ENCODE measurements at places on chromosomes 3 and 15.

DNA sequence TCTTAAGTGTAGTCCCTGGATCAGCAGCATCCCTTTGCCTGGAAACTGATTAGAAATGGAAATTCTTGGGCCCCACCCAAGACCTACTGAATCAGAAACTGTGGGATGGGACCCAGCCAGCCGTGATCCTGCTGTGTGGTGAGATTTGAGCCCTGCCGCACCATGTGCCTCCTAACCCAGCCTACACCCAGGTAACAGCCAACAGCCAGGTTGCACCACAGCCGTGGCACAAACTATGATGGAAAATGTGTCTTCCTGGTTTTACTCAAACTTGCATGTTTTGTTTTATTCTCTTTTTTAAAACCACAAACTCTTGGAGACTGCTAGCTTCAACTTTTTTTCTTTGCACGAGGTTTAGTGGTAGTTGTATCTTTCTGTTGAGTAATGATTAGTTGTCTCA lies 2.6 kb downstream of the LIMD1 start:
- H3K36me3 ChIP-seq: peaks cover 42% of the 10 kb centered on the region
- H3K4me1 ChIP-seq: peaks cover 52% of the 10 kb centered on the region
- peak overlapping the region; percentile 75 for H3K4me3 ChIP-seq
- no peaks in the 10 kb centered on the region for H3K27me3 ChIP-seq

- DNase-seq: no peak
- no peak overlapping the region for H3K4me3 ChIP-seq
- H3K4me1 ChIP-seq: no peaks in the 10 kb centered on the region
- H3K36me3 ChIP-seq: no peaks in the 10 kb centered on the region
- peaks cover 93% of the 10 kb centered on the region for H3K27me3 ChIP-seq
These were observed 417.2 kb downstream of the ERC2 start for GRCh38 chr3:56051052-56051451.

DNA sequence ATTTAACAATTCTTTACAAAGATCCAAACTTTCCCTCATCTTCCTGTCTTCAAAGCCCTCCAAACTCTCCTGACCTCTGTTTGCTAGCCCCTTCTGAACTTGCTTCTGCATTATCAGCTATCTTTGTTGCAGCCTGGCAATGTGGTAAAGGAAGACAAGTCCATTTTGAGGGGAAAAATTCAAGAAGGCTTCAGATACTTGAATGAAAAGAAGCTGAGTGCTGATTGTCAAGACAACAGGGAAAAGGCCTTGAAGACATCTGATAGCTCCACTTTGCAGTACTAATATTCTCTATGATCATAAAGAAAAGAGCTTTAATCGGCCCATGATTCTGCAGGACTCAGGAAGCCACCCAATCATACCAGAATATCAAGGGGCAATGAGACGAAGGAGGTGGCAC lies 91.8 kb downstream of the LMLN start:
- DNase-seq: no peak
- peaks cover 30% of the 10 kb centered on the region for H3K27me3 ChIP-seq
- H3K36me3 ChIP-seq: no peaks in the 10 kb centered on the region
- H3K4me3 ChIP-seq: no peak overlapping the region

GRCh38 chr3:10157031-10157430 lies 7.7 kb upstream of the IRAK2 start:
- DNase-seq: no peak
- no peaks in the 10 kb centered on the region for H3K27me3 ChIP-seq
- no peak overlapping the region for H3K4me3 ChIP-seq
- no peaks in the 10 kb centered on the region for H3K4me1 ChIP-seq

DNA sequence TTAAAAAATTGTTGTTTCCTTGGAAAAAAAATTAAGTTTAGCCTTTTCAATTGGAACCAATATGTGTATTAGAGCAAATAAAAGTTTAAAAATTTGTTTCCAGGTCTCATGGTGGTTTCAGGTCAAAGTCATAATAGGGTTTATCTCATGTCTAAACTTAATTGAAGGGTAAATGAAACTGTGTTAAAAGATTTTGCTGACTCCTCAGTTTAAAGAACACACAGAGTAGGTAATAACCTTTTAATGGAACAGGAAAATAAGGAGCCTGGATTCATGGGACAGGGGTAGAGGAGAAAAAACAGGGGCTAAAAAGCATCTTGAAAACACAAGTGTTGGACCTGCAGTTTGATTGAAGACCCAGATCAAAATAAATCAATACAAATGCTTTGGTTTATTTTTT lies 190.6 kb downstream of the MFSD1 start:
- no peak for DNase-seq
- H3K36me3 ChIP-seq: no peaks in the 10 kb centered on the region
- H3K4me1 ChIP-seq: peaks cover 8% of the 10 kb centered on the region
- H3K4me3 ChIP-seq: no peak overlapping the region

GRCh38 chr3:123757281-123757940 lies 126.7 kb downstream of the MYLK start:
- peak overlapping the region; percentile 46 for H3K27ac ChIP-seq
- no peaks in the 10 kb centered on the region for H3K36me3 ChIP-seq
- H3K4me1 ChIP-seq: peaks cover 56% of the 10 kb centered on the region
- peak; percentile 60 for DNase-seq
- H3K4me3 ChIP-seq: peak overlapping the region; percentile 48

DNA sequence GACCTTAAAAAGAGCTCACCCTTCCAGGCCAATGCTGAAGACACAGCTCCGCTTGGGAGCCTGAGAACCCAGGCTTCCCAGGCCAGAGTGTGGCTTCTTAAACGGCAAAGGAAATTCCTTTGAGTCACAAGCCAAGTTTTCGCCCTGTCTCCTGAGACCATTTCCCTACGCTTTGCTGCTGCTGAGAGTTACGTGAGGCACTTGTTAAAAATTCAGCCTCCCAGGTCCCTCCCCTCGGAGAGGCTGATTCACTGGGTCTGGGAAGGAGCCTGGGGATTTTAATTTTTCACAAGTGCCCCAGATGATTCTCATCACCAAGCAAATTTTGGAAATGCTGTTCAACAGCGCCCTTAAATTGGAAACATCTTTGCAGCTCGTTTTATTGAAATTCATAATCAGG lies 25.5 kb downstream of the RLBP1 start:
- peaks cover 23% of the 10 kb centered on the region for H3K4me1 ChIP-seq
- H3K27me3 ChIP-seq: no peaks in the 10 kb centered on the region
- H3K36me3 ChIP-seq: peaks cover 65% of the 10 kb centered on the region

DNA sequence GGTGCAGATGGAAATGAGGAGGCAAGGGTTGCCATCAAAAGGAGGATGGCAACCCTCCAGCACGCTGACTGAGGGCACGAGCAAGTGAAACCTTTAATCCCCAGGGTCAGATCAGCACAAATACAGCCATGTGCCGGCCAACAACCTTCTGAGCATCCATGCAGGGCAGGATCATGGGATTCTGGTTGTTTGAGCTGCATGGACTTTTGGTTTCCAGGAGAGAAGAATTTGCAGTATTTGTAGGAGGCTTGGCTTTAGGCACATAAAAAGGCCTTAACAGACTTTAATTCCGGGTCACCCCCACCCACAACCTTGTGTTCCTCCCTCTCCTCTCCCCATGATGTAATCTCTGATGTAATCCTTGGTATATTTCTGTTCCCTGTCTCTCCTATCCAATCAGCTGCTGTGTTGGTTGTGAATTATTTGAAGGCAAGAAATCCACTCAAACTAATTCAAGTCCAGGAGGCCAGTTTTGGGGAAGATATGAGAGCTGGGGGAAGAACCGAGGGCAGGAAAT lies 254.3 kb downstream of the SHQ1 start:
- peaks cover 18% of the 10 kb centered on the region for H3K27me3 ChIP-seq
- DNase-seq: no peak
- no peak overlapping the region for H3K4me3 ChIP-seq
- H3K27ac ChIP-seq: no peak overlapping the region

DNA sequence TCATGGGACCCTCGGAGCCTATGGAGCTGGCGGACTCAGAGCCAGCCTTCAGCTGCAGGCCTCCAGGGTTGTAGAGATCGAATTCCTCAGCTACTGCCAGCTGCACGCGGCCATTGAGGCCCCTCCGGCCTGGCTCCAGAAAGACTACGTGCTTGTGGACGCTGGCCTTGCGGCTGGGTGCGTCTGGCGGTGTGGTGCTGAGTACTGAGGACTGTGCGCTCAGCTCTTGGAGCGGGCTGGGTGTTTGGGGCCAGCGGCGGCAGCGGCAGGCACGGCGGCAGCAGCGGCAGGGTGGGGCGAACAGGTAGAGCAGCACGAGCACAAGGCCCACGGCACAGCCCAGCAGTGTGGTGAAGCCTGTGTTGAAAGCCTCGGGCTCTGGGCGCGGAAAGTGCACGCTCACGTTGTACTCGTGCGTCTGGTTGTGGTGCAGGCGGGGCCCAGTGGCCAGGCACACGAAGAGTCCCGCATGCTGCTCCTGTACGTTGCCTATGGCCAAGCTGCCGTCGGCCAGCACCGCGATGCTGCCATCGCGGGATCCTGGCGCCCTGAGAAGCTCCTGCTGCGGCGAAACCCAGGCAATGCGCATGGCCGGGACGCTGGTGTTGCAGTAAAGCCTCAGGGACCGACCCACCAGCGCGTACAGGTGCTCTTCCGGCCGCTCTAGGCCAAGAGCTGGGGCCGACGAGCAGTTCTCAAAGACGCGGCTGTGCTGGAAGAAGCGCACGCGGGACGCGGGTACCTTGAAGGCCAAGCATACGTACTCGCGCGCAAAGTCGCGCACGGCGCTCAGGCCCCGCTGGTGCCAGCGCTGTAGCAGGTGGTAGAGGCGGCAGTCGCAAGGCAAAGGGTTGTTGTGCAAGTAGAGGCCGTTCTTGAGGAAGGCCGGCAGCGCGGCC lies 1.3 kb downstream of the AMIGO3 start:
- H3K4me1 ChIP-seq: peaks cover 10% of the 10 kb centered on the region
- H3K4me3 ChIP-seq: peak overlapping the region; percentile 46
- H3K36me3 ChIP-seq: peaks cover 73% of the 10 kb centered on the region
- DNase-seq: no peak

- H3K27ac ChIP-seq: no peak overlapping the region
- no peaks in the 10 kb centered on the region for H3K4me1 ChIP-seq
- H3K4me3 ChIP-seq: no peak overlapping the region
- H3K27me3 ChIP-seq: no peaks in the 10 kb centered on the region
These were observed 81.1 kb downstream of the NUP210 start for GRCh38 chr3:13338996-13339395.

GRCh38 chr15:71219645-71220044 lies 104.4 kb downstream of the THSD4 start:
- no peak for DNase-seq
- H3K27me3 ChIP-seq: no peaks in the 10 kb centered on the region
- H3K36me3 ChIP-seq: no peaks in the 10 kb centered on the region
- H3K4me1 ChIP-seq: no peaks in the 10 kb centered on the region

DNA sequence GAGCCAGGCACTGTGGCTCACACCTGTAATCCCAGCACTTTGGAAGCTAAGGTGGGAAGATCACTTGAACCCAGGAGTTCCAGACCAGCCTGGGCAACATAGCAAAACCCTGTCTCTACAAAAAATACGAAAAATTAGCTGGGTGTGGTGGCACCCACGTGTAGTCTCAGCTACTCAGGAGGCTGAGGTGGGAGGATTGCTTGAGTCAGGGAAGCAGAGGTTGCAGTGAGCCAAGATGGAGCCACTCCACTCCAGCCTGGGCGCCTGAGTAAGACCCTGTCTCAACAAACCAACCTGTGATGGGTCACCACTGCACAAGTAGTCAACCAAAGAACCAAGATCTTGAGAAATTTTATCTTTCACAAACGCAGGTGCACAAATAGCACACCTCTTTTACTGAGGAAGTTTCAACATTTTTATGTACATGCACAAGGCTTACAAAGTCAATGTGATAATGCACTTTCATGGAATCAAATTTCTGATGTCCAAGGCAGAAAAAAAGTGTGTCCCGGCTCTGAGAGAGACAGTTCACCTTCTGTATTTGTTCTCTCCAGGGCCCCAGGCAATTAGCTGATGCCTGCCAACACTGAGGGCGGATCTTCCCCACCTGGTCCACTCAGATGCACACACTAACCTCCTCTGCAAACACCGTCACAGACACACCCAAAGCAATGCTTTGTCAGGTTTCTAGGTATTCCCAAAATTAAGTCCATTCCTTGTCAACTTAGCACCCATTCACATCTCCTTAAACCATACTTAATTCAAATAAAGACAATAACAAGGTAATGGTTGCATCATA lies 12.4 kb downstream of the ACAA1 start:
- no peak for DNase-seq
- no peaks in the 10 kb centered on the region for H3K4me1 ChIP-seq
- H3K36me3 ChIP-seq: peaks cover 54% of the 10 kb centered on the region
- no peaks in the 10 kb centered on the region for H3K27me3 ChIP-seq
- peak overlapping the region; percentile 37 for H3K27ac ChIP-seq
- no peak overlapping the region for H3K4me3 ChIP-seq

- H3K27ac ChIP-seq: no peak overlapping the region
- peaks cover 35% of the 10 kb centered on the region for H3K27me3 ChIP-seq
- DNase-seq: no peak
- H3K4me3 ChIP-seq: no peak overlapping the region
- no peaks in the 10 kb centered on the region for H3K36me3 ChIP-seq
These were observed 68.0 kb downstream of the ATP2B2 start for GRCh38 chr3:10437272-10437994.

- peak within 1 kb of the TSS; percentile 89 for H3K27ac ChIP-seq
- peaks cover 51% of the 10 kb centered on the region for H3K36me3 ChIP-seq
- H3K27me3 ChIP-seq: no peaks in the 10 kb centered on the region
These were observed at the start of gene TWF2 for GRCh38 chr3:52238761-52239701. TSS of gene TWF2 (minus strand) at chr3:52239158. CDS start at chr3:52239016, 142 bp downstream.

GRCh38 chr3:169952045-169952444 lies 14.6 kb upstream of the SEC62 start:
- H3K4me3 ChIP-seq: no peak overlapping the region
- no peak overlapping the region for H3K27ac ChIP-seq
- no peak for DNase-seq
- peaks cover 13% of the 10 kb centered on the region for H3K27me3 ChIP-seq

- DNase-seq: no peak
- H3K4me3 ChIP-seq: no peak overlapping the region
- peaks cover 11% of the 10 kb centered on the region for H3K36me3 ChIP-seq
- H3K27me3 ChIP-seq: no peaks in the 10 kb centered on the region
These were observed 65.9 kb downstream of the BTD start for GRCh38 chr3:15667484-15667883.

DNA sequence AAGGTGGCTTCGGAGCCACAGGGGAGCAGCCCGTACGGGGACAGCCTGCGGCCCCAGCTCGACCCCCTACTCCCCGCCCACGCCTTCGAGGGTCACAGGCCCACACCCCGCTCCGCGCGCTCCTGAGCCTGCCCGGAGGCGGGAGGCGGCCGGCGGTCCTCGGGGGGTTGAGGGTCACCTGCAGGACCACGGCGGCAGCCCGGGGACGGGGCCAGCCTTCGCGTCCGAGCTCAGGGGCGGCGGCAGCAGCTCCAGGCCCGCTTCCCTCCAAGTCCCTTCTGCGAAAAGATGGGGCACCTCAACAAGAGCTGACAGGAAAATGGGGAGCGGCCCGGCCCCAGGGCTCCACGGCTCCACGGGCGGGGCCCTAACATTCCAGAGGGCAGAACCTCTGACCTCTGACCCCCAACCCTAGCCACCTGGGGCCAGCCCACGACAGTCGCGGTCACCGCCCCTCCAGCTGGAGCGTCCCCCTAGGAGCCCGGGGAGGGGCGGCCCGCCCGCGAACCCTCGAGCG lies 428 bp downstream of the LYSMD4 start:
- peak overlapping the region; percentile 73 for H3K4me3 ChIP-seq
- H3K27me3 ChIP-seq: no peaks in the 10 kb centered on the region
- H3K36me3 ChIP-seq: peaks cover 15% of the 10 kb centered on the region

GRCh38 chr3:167714871-167715270 lies 19.8 kb downstream of the PDCD10 start:
- H3K36me3 ChIP-seq: peaks cover 17% of the 10 kb centered on the region
- no peak overlapping the region for H3K4me3 ChIP-seq
- no peaks in the 10 kb centered on the region for H3K27me3 ChIP-seq
- no peak for DNase-seq

- H3K4me3 ChIP-seq: no peak overlapping the region
- H3K27ac ChIP-seq: no peak overlapping the region
- no peak for DNase-seq
- H3K4me1 ChIP-seq: peaks cover 33% of the 10 kb centered on the region
- H3K27me3 ChIP-seq: no peaks in the 10 kb centered on the region
These were observed 73.2 kb upstream of the ZBED2 start for GRCh38 chr3:111668326-111668725.

All from Calu3 (cell line).